Inflammatory macrophage (primary cell): ENCODE measurements at places on chromosomes 7 and 10.

DNA sequence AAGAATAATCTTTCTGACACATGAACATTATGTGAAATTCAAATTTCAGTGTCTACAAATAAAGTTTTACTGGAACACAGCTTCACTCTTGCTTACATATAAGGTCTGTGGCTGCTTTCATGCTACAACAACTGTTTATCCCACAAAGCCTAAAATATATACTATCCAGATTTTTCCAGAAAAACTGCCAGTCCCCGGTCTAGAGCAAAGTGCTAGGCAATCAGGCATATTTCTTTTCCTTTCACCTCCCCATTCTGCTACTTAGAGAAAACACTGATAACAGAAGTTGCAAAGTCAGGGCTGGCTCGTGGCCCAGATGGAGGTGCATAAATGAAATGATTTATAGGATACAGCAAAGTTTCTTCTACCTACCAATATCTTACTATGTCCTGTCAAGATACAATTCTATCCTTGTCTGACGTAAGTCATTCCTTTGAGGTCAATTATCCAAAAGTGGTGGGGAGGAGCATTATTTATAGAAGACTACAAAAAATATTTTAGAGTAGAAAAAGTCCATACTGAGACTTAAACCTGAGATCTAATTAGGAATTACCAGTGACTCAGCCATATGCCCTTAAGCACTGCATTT is 384.1 kb downstream of the NXPH1 start:
- DNase-seq: no peak

DNA sequence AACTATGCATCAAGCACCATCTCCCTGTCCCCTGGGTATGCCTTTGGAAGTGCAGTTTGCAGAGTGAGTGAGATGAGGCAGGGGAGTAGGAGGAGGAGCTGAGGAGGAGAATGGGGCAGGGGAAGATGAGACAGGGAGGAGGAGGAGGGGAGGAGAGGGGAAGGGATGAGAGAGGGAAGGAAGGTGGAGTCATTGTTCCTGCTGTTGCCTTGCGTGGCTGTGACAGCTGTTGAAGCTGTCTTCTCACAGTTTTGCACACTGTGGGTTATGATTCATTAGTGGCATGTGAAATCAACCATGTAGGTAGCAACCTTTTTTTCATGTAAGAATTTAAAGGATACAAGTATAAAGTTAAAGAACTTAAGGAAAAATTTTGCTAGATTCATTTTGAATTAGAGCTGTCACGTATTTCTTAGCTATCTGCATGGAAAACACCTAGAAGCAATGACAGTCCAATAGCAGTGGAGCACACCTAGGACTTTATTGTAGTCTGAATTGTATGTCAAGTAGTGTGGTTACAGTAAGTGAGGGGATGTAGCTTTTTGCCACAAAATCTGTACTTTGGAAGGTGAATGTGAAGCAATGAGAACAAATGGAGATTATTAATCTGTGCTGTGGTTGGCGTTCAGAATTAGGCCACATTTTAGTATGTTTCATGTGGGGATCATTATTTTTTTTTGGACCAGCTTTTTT is 21.7 kb downstream of the CCM2 start:
- peak; percentile 9 for DNase-seq

DNA sequence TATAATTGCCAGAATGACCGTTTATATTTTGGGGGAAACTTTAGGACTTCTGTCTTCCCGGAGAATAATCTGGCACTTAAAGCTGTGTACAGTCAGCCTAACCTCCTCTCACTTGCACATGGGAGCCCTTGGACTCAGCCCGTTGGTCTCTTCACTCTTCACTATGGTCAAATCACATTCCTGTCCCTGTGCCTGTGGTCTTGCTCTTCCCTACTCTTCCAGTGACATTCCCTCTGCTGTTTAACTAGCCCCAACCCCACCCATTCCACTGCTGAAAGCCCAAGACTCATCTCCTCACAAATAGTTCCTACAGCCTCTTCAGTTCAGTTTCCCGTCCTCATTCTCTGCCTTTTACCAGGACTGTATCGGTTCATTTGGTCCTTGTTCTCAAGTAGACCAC is 135.0 kb downstream of the DYNC1I1 start:
- DNase-seq: no peak

- DNase-seq: no peak
Measured at GRCh38 chr10:18158773-18159265, 18.6 kb downstream of the CACNB2 start.

DNA sequence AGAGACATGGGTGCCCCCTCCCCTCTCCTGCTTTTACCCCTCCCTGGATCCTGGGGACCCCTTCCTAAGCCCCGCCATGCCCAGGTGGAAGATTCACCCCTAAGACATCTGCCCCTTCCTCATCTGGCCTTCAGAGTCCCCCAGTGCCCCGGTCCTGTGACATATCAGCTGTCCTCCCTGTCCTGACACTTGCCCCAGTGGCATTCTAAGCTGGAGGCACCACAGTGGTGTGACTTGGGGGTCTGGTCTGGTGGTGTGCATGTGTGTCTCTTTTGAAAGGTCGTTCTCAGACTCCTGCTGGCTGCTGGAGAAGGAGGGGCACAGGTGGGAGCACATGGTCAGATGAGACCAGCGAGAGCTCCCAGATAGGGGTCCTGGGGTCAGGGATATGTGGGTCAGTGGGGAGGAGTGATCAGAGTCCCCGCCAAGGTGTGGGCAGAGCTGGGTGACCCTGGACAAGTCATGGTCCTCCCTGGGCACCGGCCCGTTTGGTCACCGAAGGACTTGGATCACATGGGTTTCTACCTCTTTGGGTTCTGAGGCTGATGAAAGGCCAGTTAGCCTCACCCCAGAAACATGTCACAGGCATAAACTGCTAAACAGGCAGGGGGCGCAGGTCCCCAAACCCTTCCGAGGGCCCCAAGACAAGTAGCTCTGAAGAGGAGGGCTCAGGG is 645 bp upstream of the TFR2 start:
- DNase-seq: no peak

GRCh38 chr7:21076574-21076973 is 289.9 kb upstream of the SP8 start:
- DNase-seq: no peak

GRCh38 chr10:17872191-17873091 is 63.3 kb downstream of the MRC1 start:
- no peak for DNase-seq

DNA sequence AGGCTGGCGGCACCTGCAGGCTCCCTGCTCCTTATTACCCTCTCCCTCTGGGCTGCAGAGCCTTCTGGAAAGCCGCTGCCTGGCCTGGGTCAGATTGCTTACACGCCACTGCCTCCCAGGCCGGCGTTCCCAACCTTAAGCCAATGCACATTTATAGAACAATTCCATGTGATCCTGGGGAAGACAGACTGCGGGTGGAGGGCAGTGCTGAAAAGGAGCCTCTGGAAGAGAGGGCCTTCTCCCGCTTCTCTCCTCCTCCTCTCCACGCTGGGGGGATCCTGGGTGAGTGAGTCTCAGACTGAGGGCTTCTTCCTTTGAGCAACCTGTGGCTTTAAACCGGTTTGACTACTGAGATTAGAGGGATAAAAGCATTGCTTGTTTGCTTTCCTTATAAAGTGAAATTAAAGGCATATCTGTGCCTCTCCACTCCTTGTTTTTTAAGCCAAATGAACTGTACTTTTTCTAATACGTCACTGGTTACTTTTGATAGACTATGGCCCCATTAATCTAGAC is 5.5 kb downstream of the TACC2 start:
- no peak for DNase-seq

GRCh38 chr10:98212196-98212595 is 55.8 kb downstream of the LOXL4 start:
- DNase-seq: no peak

DNA sequence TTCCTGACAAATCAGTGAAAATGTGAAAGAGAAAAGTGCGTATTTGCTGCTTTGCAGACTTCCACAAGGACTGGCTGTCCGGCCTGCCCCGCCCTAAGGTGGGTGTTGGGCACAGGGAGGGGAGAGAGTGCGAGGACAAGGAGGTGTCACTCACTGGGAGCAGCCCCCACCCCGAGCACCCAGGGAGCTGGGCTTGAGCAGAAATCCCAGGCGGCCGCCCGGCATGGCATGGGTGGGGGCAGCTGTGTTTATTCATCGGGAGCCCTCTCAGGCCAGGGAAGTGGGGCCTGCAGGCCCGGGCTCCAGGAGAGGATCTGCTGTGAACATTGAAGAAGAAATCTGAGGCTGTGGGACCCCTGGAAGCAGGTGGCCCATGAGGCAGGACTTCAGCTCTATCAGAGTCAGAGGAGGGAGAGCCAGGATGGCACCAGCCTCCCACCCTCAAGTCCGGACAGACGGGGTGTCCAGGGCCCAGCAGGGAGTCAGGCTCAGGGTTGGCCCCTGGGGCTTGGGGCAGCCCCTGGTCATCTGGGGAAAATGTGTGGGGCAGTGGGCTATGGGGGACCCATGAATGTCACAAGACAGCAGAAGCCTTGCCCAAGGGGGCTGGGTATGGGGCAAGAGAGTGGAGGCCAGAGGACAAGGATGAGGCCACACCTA is 164.4 kb upstream of the PPP2R2D start:
- no peak for DNase-seq

- no peak for DNase-seq
Measured at GRCh38 chr7:104981672-104982037, 32.4 kb upstream of the KMT2E start.

DNA sequence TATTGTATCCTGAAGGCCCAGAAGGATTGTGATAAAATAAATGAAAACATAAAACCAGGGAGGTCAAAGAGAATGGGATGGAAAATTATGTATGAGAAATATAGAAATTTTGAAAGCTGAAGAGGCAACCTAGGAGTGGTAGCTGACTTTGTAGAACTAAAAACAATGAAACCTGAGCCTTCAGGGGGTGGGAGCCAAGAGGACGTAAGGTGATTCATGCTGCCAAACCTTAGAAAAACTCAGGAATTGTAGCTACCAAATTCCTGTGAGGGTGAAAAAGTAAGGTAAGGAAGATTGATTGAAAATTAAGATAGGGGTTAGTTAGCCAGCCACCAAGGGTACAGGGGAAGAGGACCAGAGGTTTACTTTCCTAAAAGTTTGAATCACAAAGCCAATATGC is 213.2 kb downstream of the KCND2 start:
- DNase-seq: no peak
